ENCODE measurements at places on chromosomes 5 and 9.

GRCh38 chr5:116574367-116575325 lies at the start of gene SEMA6A:
Gene SEMA6A (minus strand): TSS chr5:116574823. CDS start chr5:116504944, 69,879 bp downstream.
- peak; percentile 59 for DNase-seq

GRCh38 chr9:133779081-133779480 lies 40.9 kb upstream of the SARDH start:
- DNase-seq: no peak

DNA sequence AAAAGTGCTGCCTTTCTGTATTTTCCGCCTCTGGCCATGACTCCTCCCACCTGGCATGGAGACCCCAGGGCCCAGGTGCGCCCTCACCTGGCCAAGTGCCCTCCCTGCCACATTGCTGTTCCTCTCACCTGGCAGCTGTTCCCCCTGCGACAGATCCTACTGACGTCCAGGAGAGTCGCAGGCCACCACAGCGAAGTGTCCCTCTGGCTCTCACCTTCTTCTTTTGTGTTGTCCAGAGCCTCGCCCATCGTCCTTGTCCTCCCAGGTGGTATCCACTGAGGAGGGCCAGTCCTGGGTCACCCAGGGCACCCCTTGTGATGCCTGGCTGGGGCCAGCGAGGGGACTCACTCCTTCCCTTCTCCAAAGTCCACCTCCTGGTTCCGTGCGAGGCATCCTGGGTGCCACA lies 2.6 kb downstream of the NKD2 start:
- no peak for DNase-seq

- no peak for DNase-seq
These were observed 9.9 kb downstream of the PTCH1 start for GRCh38 chr9:95506678-95507463.

DNA sequence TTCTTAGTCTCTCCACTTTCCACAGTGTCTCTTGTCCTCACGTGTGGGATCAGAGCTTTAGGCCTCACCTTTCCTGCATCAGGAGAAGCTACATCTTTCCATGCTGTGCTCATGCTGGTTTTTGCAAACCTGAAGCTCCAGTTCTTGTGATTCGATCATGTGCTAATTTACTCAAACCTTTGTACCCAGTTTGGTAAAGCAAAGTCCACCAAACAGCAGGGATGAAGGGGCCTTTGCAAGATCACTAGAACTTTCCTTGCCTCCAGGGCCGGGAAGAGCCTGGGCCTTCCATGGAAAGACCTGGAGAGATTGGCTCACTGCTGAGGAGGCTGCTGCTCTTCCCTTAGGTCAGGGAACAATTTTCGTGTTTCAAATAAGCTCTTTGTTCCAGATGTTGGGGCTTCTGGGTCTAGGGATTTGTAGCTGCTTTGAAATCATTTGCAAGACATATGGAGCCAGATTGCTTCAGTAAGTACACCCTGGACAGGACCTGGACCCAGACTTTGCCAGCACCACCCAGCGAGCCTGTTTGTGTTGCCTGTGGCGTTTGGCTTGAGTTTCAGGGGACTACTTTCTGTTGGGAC lies 18.7 kb upstream of the SPATA31E1 start:
- DNase-seq: no peak

DNA sequence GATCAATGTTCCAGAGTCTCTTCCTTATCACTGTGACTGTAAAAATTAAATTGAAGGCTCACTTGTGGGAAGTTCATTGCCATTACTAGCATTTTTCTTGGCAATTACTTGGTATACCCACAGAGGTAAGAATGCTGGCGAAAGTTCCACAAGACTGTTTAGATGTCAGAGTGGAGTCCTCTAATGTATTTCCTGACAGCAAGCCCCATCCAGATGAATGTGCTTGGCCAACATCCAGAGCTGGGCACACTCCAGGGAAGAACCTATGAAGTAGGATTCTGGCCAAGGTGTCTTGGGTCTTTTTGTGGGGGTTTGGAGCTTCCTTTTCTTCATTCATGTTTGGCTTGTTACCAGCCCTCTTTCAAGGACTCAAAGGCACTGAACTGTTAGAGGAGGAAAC lies 473.6 kb downstream of the DMAC1 start:
- DNase-seq: no peak

- no peak for DNase-seq
These were observed 98.0 kb upstream of the ZNF608 start for GRCh38 chr5:124844371-124844920.

GRCh38 chr5:135156715-135157404 lies 122.8 kb upstream of the PITX1 start:
- DNase-seq: no peak

GRCh38 chr9:115157245-115157674 lies 39.3 kb upstream of the TNC start:
- DNase-seq: peak; percentile 65

GRCh38 chr9:126198854-126199253 lies 127.8 kb upstream of the MVB12B start:
- no peak for DNase-seq

- DNase-seq: no peak
These were observed 161.6 kb upstream of the CD180 start for GRCh38 chr5:67358186-67358585.

DNA sequence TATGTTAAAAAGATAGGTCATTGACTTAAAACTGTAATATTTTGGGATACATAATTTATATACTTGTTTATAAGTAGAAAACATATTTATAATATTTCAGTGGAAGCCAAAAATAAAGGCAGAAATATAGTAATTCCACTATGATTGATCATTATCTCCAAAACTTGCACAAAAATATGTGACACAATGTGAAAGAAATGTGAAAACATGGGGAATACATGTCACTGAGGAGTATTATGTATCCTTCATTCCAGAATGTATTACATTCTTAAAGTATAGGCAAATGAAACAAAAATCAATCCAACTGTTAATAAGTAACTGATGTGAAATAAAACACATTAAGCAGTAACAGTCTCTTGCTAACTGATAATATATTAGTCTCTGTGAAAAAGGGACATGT lies 236.7 kb downstream of the CDH18 start:
- DNase-seq: no peak

GRCh38 chr9:90641884-90642487 lies 638 bp downstream of the DIRAS2 start:
- DNase-seq: no peak

All from fibroblast of the conjunctiva (primary cell).